RWPE2 (cell line): ENCODE measurements at places on chromosomes 7 and 10.

DNA sequence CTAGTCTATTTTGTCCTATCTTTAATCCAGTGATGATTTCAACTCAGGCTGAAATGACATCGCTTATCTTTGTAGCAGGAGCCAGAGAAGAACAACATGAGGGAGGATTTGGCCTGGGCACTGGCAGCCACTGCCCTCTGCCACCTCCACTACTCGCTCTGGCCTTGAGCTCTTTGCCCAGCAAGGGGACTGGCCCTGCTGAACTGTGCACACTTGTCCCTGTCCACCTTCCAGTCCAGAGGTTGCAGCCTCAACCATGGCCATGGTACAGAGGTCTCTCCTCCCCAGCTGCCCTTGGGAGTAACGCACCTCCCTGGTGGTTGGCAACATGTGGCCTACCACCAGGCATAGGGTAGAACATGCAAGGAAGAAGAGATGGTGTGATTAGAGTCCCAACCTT, 8.4 kb downstream of the HABP2 start:
- no peaks in the 10 kb centered on the region for H3K27me3 ChIP-seq
- no peak overlapping the region for H3K27ac ChIP-seq
- no peaks in the 10 kb centered on the region for H3K4me1 ChIP-seq
- H3K4me3 ChIP-seq = no peak overlapping the region
- no peak for DNase-seq

DNA sequence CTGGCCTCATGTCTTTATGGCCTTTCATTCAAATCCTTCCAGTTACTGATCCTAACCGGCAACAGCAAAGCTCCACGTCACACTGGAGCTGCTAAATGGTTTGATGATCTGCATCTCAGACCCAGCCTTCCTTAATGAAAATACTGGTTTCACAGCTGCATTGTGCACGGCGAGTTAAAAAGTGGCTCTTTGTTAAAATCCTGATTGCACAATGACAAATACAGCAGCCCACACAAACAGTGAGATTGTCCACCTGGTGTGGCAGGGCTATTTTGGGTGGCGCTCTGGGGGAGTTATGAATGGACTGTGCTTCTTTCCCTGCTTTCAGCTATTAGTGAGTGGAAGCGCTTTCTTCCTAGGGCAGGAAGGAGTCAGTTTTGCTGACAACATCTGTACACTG, 63.4 kb upstream of the C1QL3 start:
- H3K4me1 ChIP-seq = no peaks in the 10 kb centered on the region
- H3K27ac ChIP-seq = no peak overlapping the region
- no peak for DNase-seq
- H3K4me3 ChIP-seq = no peak overlapping the region

- H3K27ac ChIP-seq = no peak overlapping the region
- no peaks in the 10 kb centered on the region for H3K36me3 ChIP-seq
- DNase-seq = no peak
- no peaks in the 10 kb centered on the region for H3K4me1 ChIP-seq
- H3K27me3 ChIP-seq = peaks cover 9% of the 10 kb centered on the region
- no peak overlapping the region for H3K4me3 ChIP-seq
These were observed 445.3 kb downstream of the LRMDA start for GRCh38 chr10:75876710-75877109.

DNA sequence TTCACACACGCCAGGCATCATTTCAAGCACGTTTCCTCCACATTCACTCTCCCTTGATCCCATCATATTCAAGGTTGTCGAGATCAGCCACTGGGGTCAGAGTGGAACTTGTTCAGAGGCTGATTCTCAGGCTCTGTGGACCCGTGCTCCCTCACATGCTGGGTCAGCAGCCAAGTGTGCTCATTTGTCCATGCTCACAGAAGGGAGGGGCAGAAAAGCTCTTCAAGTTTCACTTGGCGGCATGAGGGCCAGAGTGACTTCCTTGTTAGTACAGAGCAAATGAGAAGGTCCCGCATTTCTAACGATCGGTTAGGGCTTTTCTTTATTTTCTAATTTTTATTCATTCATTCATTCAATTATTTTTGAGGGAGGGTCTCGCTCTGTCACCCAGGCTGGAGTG, 82.2 kb downstream of the EBLN1 start:
- H3K27me3 ChIP-seq = no peaks in the 10 kb centered on the region
- H3K36me3 ChIP-seq = no peaks in the 10 kb centered on the region
- no peak for DNase-seq

DNA sequence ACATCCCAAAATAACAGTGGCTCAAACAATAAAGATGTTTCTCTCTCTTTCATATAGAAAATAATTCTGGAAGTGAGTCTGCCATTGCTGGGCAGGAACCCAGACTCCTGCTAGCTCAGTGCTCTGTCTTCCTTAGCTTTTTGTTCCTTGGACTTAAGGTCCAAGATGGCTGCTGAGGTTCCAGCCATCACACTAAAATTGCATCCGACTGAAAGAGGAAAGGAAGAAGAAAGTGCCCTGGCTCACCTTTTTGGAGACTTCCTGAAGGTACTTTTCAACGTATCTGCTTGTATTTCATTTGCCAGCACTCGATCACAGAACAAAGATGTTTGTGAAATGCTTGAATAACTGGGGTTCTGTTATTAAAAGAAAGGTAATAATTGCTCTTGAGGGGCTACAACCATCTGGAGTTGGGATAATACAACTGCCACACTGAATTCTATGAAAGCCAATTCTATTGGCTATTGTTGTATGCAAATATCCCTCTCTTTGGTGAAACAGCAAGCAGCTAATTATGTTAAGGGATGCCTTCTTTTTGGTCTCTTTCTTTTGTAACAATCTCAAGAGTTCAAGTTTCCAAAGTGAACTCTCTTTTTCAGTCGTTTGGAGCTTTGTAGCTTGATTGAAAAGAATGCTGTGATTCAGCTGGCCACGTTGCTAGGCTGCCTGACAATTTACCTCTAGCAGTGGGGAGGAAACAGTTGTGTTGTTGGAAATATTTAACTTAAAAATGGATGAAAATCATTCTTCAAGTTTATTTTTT, 83.9 kb downstream of the BAMBI start:
- H3K27me3 ChIP-seq = peaks cover 15% of the 10 kb centered on the region
- no peak for DNase-seq
- no peak overlapping the region for H3K4me3 ChIP-seq
- no peaks in the 10 kb centered on the region for H3K36me3 ChIP-seq

DNA sequence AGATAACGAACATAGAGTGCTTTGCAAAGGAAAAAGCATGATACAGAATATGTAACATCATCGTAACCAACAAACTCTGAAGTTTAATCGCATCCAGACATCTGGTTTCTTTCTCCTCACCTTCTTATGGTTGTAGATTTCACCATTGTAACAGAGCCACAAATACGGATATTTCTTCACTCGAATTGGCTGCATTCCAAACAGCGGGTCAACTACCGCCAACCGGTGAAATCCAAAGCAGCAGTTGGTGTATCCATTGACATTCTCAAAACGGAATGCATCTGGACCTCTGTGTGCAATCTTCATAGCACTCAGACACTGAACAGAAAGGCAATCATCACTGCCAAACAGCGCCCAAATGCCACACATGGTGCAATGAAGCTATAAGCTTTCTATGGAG, 3.4 kb downstream of the ASNS start:
- H3K4me3 ChIP-seq = no peak overlapping the region
- H3K36me3 ChIP-seq = peaks cover 71% of the 10 kb centered on the region
- H3K27me3 ChIP-seq = no peaks in the 10 kb centered on the region
- no peak overlapping the region for H3K27ac ChIP-seq

DNA sequence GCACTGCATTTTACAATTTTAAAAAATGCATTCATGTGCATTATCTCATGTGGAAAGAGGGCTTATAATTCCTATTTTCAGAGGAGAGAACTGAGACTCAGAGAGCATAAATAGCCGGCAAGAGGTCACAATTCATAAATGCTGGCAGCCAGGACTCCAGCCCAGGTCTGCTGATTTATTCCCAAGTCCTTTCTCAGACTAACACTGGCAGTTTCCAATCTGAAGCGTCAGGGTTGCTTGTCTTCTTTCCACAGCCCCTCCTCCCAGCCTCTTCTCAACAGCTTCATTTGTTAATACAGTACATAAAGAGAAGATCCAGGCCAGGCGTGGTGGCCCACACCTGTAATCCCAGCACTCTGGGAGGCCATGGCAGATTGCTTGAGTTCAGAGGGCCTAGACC, 108.9 kb downstream of the PARD3 start:
- no peak for DNase-seq
- H3K27ac ChIP-seq = no peak overlapping the region
- H3K4me3 ChIP-seq = no peak overlapping the region

- peak overlapping the region; percentile 91 for H3K27ac ChIP-seq
- H3K4me1 ChIP-seq = peaks cover 22% of the 10 kb centered on the region
- peak overlapping the region; percentile 65 for H3K4me3 ChIP-seq
These were observed 1.2 kb upstream of the IDI1 start for GRCh38 chr10:1050145-1050544.

DNA sequence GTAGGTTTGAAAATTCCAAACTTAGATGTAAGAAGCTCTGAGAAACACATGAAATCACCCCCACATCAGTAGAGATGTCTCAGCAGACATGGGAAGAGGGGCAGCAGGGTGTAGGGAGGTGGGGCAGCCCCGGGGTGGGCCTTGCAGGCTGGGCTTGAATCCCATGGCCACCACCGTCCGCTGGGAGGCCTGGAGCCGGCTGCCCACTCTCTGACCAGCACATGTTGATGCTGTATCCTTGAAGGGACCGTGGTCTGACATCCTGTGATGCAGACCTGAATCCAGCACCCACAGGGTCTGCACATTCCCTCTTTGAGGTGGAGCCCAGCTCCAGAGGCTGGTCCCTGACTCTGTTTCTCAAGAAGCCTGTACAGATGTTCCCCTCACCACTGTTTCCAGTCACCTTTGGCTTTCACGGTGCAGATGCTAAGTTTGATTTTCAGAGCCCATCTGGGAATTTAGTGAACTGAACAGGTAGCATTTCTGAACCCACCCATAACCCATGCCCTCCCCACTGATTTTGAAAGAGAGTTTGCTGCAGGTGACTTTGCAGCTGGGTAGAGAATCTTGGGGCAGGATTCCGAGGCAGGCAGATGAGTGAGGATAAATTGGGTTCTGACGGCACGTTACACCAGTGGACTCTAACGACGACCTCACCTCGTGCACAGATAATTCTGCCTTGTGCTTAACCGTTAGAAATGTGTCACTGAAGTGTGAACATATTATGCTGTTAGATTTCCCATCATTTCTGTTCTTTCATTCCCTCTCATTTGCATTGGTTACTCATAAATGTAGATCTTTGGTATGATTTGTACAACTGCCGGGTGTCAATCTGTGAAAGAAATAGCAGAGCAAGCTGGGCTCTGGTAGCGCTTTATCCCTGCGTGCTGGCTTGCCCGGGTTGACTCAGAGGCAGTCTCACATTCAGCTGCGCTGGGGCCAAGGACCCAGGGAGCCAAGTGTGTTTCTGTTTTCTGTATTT, 45.7 kb downstream of the IKZF1 start:
- no peak overlapping the region for H3K4me3 ChIP-seq
- H3K36me3 ChIP-seq = no peaks in the 10 kb centered on the region
- H3K4me1 ChIP-seq = no peaks in the 10 kb centered on the region
- DNase-seq = no peak
- no peak overlapping the region for H3K27ac ChIP-seq
- peaks cover 18% of the 10 kb centered on the region for H3K27me3 ChIP-seq

- H3K36me3 ChIP-seq = peaks cover 53% of the 10 kb centered on the region
- no peaks in the 10 kb centered on the region for H3K27me3 ChIP-seq
- DNase-seq = no peak
These were observed 97.3 kb downstream of the CLEC2L start for GRCh38 chr7:139620676-139621344.

- DNase-seq = no peak
- no peaks in the 10 kb centered on the region for H3K36me3 ChIP-seq
- no peaks in the 10 kb centered on the region for H3K27me3 ChIP-seq
These were observed 4.0 kb upstream of the PANK1 start for GRCh38 chr10:89649051-89649450.

GRCh38 chr10:8349610-8350249, 295.2 kb downstream of the GATA3 start:
- H3K4me1 ChIP-seq = peaks cover 6% of the 10 kb centered on the region
- no peak for DNase-seq
- no peaks in the 10 kb centered on the region for H3K36me3 ChIP-seq
- H3K27me3 ChIP-seq = no peaks in the 10 kb centered on the region
- no peak overlapping the region for H3K4me3 ChIP-seq

DNA sequence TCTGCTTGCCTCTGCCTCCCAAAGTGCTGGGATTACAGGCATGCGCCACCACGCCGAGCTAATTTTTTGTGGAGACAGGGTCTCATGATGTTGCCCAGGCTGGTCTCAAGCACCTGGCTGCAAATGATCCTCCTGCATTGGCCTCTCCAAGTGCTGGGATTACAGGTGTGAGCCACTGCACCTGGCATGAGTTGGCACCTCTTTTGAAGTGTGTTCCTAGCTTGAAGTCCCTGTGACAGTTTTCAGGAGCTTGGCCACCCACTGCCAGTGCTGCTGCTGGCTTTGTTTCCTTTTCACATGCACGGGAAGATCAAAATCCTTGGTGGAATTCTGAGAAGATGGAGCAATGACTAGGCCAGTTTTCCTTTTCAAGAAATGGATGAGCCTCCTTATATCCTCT, 126.3 kb downstream of the NRP1 start:
- no peaks in the 10 kb centered on the region for H3K4me1 ChIP-seq
- no peaks in the 10 kb centered on the region for H3K27me3 ChIP-seq
- DNase-seq = no peak

DNA sequence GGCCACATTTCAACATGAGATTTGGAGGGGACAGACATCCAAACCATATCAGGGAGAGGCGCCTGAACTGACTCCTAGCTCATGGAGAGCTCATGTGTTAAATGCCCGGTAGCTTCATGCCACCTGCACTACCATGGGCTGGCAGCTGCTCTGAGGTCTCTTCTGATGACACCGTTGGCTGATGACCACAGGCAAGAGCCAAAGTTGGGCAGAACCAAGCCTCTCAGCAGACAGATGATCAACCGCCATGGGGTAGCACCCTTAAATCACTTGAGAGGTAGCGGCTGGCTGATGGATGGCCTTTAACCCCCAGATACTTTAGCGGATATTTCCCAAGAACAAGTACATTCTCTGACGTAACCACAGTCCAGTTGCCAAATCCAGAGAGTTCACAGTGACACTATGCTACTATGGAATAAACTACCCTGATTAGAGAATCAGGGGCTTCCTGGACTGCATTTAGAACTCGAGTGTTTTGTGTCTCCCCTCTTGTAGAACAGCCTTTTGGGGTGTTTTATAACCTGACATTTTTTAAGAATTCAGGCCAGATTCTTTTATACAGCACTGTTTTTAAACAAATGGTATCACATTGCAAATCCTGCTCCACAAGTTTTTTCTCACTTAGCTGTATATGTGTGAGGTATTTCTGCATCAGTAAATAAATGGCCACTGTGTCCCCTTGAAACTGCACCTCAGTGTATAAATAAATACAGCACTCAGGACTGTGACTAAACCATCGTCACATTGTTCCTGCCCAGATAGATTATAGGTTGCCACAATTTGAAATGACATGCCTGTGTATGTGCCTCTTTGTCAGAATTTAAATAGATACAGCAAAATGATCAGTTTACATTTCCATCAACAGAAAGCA, 30.8 kb upstream of the DRGX start:
- no peaks in the 10 kb centered on the region for H3K36me3 ChIP-seq
- no peak overlapping the region for H3K4me3 ChIP-seq
- no peaks in the 10 kb centered on the region for H3K27me3 ChIP-seq
- no peak for DNase-seq

- H3K27me3 ChIP-seq = no peaks in the 10 kb centered on the region
- no peaks in the 10 kb centered on the region for H3K36me3 ChIP-seq
- DNase-seq = no peak
- H3K4me1 ChIP-seq = no peaks in the 10 kb centered on the region
- H3K4me3 ChIP-seq = no peak overlapping the region
These were observed 64.8 kb downstream of the THSD7A start for GRCh38 chr7:11767148-11767547.
